Smooth muscle cell of the umbilical artery (primary cell): ENCODE measurements at places on chromosomes 4 and X. TPM values are rescaled to one million over a fixed set of nuclear protein-coding genes. Genes with fewer than 3 reads are reported as not detected.

Gene TEX13C
- not detected in 2 replicates for total RNA-seq

Gene RPS3A
- total RNA-seq: 1,403 and 3,002 TPM in 2 replicates

Gene ADGRA3
- 33.6 and 53.1 TPM in 2 replicates for total RNA-seq

Gene HSFX2
- total RNA-seq: not detected in 2 replicates

Gene IL1RAPL2
- total RNA-seq: not detected in 2 replicates

Gene IL2RG
- total RNA-seq: not detected in 2 replicates

Gene TCP11X2
- not detected in 2 replicates for total RNA-seq

Gene AFF2
- total RNA-seq: 3.6 and 6.8 TPM in 2 replicates

Gene CTSO
- total RNA-seq: 15.6 and 20.8 TPM in 2 replicates

Gene NOX1
- not detected in 2 replicates for total RNA-seq

Gene ASB11
- not detected in 2 replicates for total RNA-seq

Gene RIPPLY1
- not detected in 2 replicates for total RNA-seq

Gene RAPGEF2
- total RNA-seq: 46.9 and 68.0 TPM in 2 replicates

Gene FREM3
- total RNA-seq: not detected in 2 replicates

Gene PNMA6A
- 2.0 and 3.9 TPM in 2 replicates for total RNA-seq

Gene TEX13D
- total RNA-seq: not detected in 2 replicates

Gene CT45A2
- total RNA-seq: not detected in 2 replicates

Gene ATP7A
- total RNA-seq: 16.3 and 17.8 TPM in 2 replicates

Gene RBM46
- not detected in 2 replicates for total RNA-seq

Gene CHIC2
- 52.3 and 57.3 TPM in 2 replicates for total RNA-seq

Gene SPINK2
- not detected in 2 replicates for total RNA-seq

Gene VCX2
- not detected in 2 replicates for total RNA-seq

Gene SMIM20
- 18.8 and 36.5 TPM in 2 replicates for total RNA-seq

Gene TLR3
- total RNA-seq: 2.1 TPM in 2 replicates

Gene MND1
- total RNA-seq: 1.8 and 3.0 TPM in 2 replicates

Gene RAI2
- total RNA-seq: not detected in 2 replicates

Gene MAGEH1
- total RNA-seq: 23.8 and 53.2 TPM in 2 replicates

Gene BMPR1B
- 0.30 and 0.74 TPM in 2 replicates for total RNA-seq

Gene AKAP4
- total RNA-seq: not detected in 2 replicates

Gene BTK
- not detected in 2 replicates for total RNA-seq

Gene GLRA3
- total RNA-seq: not detected in 2 replicates

Gene UGT2B15
- not detected in 2 replicates for total RNA-seq

Gene AFP
- total RNA-seq: 2.0 and 2.4 TPM in 2 replicates

Gene XAGE1A
- total RNA-seq: not detected in 2 replicates

Gene CD38
- under 0.01 TPM in 1 of 2 replicates, not detected in the other for total RNA-seq

Gene CLCN4
- 1.2 and 1.6 TPM in 2 replicates for total RNA-seq

Gene ZFP92
- 0.83 and 1.5 TPM in 2 replicates for total RNA-seq

Gene CYP4V2
- 14.9 and 16.3 TPM in 2 replicates for total RNA-seq

Gene FHDC1
- total RNA-seq: 0.28 and 0.30 TPM in 2 replicates

Gene PLAC8
- total RNA-seq: not detected in 2 replicates

Gene UGT2A3
- not detected in 2 replicates for total RNA-seq

Gene SPANXN3
- not detected in 2 replicates for total RNA-seq
